ENCODE measurements at places on chromosomes 11 and 22.

- DNase-seq = no peak
Observed at GRCh38 chr22:27125539-27125938, 468.2 kb downstream of the MIAT start.

GRCh38 chr11:17801166-17801565 lies 66.6 kb downstream of the KCNC1 start:
- DNase-seq = no peak

- no peak for DNase-seq
Observed at GRCh38 chr11:26931248-26931631, 62.7 kb upstream of the FIBIN start.

- no peak for DNase-seq
Observed at GRCh38 chr11:65100674-65101350, 4.8 kb downstream of the VPS51 start.

GRCh38 chr11:120399307-120399706 lies 63.1 kb downstream of the ARHGEF12 start:
- no peak for DNase-seq

GRCh38 chr22:29244785-29245625 lies 22.8 kb downstream of the RHBDD3 start:
- no peak for DNase-seq

DNA sequence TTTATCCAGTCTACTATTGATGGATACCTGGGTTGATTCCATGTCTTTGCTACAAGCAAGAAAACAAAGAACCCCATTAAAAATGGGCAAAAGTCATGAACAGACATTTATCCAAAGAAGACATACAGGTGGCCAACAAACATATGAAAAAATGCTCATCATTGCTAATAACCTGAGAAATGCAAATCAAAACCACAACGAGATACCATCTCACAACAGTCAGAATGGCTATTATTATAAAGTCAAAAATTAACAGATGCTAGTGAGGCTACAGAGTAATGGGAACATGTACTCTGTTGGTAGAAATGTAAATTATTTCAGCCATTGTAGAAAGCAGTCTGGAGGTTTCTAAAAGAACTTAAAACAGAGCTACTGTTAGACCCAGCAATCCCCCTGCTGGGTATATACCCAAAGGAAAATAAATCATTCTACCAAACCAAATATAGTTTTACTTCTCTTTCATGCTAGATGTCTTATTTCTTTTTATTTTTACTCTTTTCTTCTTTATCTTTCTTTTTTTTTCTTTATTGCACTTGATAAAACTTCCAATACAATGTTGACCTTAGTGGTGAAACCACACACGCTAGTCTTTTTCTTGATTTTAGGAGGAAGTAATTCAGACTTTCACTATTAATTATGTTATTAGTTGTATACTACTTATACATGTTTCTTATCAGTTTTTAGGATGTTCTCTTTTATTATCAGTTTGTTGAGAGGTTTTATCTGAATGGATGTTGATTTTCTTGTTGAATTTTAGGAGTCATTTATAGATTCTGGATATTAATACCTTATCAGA lies 14.3 kb downstream of the TRIM22 start:
- no peak for DNase-seq

DNA sequence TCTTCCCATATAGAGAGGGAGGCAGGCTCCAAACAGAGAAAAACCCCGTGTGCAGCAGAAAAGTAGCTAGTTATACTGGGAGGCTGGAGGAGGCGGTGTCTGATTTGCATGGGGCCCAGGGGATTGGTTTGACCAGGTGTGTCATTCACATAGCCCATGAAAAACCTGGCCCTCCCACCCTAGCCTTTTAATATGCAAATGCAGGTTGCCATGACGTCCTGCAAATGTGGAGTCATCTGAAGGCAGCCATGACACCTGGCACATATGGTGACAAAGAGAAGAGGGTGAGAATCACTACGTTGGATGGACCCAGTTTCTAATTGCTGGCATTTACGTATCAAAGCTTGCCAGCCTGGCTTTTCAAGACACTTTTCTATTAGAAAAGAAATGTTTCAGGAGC lies 57.8 kb downstream of the FAM181B start:
- no peak for DNase-seq

DNA sequence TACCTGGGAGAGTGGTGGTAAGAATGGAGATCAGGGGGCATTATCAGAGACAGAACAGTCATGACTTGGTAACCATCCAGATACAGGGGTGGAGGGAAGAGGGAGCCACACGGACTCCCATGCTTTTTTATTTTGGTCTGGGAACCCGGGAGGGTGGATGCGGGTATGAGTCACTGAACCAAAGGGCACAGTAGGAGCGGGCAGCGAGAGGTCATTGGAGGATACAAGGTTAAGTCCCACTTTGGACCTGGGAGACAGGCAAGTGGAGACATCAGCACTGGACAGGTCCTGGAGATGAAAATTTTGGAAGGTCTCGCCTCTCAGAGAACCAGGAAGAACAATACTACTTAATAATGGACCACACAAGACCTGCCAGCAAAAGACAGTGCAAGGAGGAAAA lies 6.7 kb downstream of the HDHD5 start:
- DNase-seq = no peak

DNA sequence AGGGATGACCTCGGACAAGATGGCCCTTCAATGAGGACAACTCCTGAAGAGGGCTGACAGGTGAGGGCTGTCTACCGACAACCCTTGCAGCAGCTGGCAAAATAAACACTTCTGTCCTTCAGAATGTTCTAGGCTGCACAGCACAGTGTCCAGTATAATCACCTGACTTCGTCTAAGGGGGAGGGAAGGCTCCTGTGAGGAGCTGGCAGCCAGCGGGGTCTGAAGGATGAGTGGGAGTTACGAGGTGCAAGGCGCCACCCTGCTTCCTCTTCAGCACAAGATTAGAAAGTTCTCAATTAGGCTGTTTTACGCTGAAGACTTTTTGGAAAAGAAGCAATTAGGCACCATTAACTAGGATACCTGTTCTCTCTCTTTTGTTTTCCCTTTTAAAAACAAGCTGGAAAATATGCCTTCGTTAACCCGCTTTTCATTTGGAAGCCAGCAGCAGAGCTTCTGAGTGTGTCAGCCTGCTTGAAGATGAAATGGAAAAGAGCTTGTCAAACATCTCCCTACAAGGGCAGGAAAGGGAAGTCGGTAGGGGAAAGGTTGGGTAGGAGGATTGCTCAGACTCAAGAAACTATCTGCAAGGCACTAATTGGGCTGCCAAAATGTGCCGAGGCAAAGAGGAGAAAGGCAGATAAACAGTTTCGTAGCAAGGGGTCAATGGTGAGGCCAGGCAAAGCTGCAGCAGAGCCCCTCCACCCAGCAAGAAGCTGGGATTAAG lies 592.2 kb upstream of the CADM1 start:
- DNase-seq = no peak

DNA sequence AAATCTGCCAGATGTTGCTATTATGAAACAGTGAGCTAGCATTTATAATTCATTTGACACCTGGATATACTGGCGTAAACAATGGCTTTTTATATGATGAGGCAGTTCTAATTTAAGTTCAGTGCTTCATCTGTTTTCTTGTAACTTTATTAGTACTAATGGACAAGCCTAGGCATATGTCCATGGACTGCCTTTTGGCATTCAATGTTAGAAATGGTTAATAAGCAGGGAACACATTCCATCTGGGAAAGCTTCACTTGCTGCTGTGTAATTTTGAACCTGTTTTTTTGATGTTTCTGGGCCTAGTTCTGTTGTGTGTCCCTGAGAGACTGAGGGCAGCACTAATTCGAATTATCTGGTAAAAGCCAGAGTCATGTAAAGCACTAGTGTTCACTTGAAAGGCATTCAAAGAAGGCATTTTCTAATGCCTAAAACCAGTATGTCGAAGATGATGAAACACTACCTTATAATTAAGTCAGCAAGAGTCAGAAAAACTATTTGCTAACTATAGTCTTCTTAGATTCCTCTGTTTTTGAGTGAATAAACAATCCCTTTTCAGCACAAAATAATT lies 138.5 kb downstream of the SWAP70 start:
- DNase-seq = no peak

GRCh38 chr11:125141686-125142535 lies 22.6 kb upstream of the PKNOX2 start:
- DNase-seq = peak; percentile 76

DNA sequence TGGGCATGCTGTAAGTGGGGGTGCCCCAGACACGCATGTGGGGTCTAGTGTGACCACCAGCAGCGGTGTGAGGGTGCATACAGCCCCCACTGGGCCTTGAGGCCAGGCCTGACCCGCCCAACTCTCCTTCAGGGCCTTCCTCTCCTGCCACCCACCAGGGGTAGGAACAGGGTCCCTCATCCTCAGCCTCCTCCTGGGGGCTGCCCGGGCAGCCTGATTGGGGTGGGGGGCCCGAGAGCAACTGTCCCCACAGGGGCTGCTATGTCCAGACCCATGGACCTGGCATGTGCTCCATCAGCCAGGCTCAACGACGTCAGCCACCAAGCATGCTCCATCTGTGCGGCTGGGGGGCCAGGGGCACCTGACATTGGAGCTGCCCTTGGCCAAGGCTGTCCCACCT lies 27.2 kb downstream of the RTN4R start:
- no peak for DNase-seq

DNA sequence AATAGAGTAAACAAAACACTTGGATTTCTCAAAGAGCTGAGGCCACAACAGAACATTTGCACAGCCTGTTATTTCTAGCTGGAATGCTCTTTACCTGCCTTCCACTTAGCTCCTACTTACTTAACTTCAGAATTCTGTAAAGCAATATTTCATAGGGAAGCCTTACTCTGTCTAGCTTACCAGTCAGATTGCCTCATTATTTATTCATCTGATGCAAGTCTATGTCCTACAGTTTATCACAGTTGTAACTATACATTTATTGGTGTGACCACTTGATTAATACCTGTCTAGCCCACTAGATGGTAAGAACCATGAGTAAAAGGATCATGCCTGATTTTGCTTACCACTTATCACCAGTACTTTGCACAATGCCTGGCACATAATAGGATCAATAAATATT lies 56.1 kb upstream of the ME3 start:
- DNase-seq = no peak

DNA sequence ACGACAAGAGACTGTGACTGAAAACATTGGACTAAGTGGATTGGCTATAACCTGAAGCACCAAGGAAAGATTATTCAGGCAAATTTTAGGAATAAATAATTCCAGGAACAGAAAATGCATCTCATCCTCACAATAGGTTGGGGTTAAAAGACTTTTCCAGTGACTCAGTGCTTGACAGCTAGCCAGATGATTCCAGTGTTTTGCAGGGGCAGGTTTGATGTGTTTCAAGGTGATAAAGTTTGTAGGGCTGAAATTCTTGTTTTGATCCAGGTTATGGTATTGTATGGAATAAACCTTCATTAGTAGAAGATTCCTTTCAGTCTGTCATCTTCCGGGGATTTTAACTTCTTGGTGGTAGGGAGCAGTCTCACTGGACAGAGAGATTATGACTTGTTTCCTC lies 2.3 kb downstream of the EXT2 start:
- DNase-seq = no peak

DNA sequence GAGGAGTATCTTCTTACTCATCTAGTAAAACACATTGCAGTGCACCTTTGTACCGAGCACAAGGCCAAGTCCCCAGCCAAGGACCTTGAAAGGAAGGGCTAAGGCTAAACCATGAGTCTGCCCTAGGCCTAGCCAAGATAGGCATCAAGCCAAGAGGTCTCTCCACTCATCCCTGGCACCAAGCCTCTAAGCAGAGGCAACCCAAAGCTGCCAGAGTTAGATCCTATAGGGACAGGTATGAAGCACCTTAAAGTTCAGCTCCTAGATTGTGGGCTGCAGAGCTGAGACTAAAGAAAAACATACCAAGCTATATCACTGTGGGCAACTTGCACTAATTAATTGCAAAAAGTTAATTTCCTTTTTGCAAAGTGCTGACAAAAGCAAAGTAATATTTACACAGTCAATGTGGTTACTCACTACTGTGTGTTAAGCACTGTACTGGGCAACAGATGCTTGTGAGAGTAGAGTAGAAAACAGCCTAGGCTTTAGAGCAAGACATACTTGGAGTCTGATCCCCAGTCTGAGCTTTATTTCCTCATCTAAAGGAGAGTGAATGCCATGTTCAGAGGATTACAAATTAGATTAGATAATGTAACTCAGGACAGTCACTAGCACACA lies 7.2 kb downstream of the COA4 start:
- no peak for DNase-seq

DNA sequence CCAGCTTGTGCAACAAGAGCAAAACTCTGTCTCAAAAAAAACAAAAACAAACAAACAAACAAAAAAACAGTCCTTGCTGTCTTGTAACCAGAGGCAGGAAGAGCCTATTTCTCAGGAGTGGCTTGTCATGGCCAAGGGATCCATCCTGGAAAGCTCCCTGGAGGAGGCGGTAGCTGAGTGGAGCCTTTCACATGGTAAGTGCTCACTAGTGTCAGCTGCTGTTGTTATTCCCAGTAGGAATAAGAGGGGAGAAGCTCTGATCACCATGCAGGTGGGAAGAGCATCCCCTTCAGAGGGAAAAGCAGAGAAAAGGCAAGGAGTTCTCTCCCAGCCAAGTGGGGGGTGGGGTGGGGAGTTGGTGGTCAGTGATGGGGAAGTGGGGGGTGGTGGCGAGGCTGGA lies 54.6 kb upstream of the WNT7B start:
- no peak for DNase-seq

DNA sequence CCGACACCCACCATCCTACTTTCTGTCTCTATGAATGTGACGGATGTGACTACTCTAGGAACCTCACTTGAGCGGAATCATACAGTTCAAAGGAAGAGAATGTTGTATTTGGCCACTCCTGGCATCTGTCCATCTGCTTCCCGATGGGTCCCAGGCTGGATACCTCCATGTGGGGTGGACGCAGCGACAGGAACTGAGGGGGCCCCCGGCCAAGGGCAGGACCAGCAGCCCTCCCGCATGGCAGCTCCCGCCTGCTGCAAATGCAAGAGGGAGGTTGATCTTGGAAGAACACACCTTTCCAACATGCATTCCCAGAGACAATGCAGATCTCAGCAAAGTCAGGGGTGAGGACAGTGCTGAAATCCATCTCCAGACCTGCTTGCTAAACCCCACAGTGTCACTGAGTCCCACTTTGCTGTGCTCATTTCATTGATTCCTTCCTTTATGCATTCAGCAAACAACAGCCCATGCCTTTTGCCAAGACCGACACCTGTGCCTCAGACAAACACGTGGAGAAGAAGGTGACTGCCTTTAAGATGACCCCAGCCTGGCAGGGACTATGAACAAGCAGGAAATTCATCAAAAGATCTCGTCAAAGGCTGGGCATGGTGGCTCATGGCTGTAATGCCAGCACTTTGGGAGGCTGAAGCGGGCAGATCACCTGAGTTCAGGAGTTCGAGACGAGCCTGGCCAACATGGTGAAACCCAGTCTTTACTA lies 246.2 kb downstream of the CTTN start:
- DNase-seq = no peak

GRCh38 chr11:28228196-28228895 lies 120.2 kb downstream of the METTL15 start:
- no peak for DNase-seq

- DNase-seq = no peak
Observed at GRCh38 chr11:76962583-76963416, 71.4 kb upstream of the B3GNT6 start.

- no peak for DNase-seq
Observed at GRCh38 chr11:86675017-86675416, 2.6 kb upstream of the ME3 start.
